ENCODE measurements at places on chromosomes 2 and 18.

GRCh38 chr2:137367361-137367760 lies 596.9 kb upstream of the HNMT start:
- DNase-seq, result no peak

DNA sequence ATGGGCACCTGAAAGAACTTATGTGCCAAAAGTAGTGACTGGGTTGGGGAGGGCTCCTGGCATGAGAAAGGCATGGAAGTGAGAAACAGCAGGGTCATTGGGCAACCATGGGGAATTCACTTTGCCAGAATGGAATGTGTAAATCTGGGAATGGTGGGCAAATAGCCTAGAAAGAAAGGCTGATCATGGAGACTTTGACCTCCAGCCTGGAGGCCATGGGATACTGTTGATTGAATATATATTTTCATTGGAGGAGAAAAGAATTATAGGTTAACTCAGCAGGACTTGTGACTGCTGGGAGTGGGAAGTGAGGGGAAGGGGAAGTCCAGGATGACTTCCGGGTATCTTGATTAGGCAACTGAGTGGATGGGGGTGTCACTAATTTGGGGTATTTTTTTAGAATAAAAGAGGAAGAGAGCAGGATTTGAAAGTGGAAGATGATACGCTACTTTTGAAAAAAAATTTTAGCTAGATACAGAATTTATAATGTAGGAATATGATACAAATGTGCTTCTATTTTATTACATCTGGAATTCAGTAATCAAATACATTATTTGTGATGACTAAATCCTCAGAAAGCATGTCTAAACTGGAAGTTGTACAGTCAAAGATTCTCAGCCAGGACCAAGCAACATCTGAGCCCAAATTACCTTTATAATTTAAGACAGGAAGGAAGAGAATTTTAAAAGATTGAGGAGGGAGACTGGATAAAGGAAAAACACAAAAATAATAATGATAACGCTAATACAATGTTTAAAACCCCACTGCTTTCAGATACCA lies 116.2 kb downstream of the GATA6 start:
- no peak for DNase-seq

GRCh38 chr2:233267516-233268245 lies 16.2 kb downstream of the ATG16L1 start:
- no peak for DNase-seq

DNA sequence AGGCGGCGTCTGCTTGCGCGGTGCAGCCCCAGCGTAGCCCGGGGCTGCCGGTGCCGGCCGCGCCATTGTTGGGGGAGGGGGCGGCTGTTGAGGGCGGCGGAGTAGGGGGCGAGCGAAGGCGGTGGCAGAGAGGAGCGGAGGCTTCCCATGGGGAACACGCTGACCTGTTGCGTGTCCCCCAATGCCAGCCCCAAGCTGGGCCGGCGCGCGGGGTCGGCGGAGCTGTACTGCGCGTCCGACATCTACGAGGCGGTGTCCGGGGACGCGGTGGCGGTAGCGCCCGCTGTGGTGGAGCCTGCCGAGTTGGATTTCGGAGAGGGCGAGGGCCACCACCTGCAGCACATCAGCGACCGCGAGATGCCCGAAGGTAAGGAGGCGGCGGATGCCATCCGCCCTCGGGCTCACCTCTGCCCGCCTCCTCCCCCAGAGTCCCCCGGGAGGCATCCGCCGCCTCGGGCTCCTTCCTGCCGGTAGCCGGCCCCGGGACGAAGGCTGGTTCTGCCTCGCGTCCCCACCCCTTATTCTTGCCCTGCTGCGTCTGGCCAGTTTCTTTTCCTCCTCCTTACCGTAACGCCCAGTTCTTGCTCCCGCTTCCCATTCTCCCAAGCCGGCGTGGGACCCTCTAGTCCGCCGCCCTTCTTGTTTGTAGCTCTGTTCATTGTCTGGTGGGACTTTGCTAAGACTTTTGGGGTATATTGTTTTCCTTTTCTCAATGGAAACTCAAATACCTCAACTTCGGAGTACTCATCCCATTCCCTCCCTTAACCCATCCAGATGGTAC lies 500 bp downstream of the CCNYL1 start:
- DNase-seq, result no peak

GRCh38 chr2:102803897-102804217 lies 42.0 kb downstream of the TMEM182 start:
- DNase-seq, result no peak

GRCh38 chr2:217722883-217723472 lies 279.8 kb downstream of the TNS1 start:
- DNase-seq, result no peak

- no peak for DNase-seq
Measured at GRCh38 chr18:9941103-9941502, 27.3 kb downstream of the VAPA start.

- no peak for DNase-seq
Measured at GRCh38 chr2:172147944-172148650, 45.4 kb upstream of the DLX2 start.
